Lower lobe of right lung (tissue), 2 donors: ENCODE measurements at places on chromosomes 1 and 21. TPM values are rescaled to one million over a fixed set of nuclear protein-coding genes. Genes with fewer than 3 reads are reported as not detected.

Gene SPATA1
- total RNA-seq, result 2.5 TPM

DNA sequence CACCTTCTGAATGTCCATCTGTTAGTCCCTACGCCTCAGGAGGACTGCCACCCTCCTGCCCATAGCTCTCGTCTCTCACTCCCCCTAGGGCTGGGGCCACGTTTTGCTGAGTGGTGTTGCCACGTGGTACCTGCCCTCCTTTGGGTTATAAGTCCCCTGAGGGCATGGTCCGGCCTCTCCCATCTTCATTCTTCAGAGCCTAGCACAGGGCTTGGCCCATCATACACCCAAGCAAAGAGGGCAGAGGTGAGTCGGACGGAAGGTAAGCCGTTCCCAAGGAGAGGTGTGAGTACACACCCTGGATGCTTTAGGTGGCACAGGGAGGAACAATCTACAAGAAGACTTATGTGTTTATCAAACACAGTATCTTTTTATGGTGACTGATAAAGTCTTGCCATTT, 10.9 kb downstream of the PADI2 start:
- DNase-seq, result no peak

GRCh38 chr1:156421939-156422601, 53.1 kb downstream of the RHBG start:
- no peak for DNase-seq

DNA sequence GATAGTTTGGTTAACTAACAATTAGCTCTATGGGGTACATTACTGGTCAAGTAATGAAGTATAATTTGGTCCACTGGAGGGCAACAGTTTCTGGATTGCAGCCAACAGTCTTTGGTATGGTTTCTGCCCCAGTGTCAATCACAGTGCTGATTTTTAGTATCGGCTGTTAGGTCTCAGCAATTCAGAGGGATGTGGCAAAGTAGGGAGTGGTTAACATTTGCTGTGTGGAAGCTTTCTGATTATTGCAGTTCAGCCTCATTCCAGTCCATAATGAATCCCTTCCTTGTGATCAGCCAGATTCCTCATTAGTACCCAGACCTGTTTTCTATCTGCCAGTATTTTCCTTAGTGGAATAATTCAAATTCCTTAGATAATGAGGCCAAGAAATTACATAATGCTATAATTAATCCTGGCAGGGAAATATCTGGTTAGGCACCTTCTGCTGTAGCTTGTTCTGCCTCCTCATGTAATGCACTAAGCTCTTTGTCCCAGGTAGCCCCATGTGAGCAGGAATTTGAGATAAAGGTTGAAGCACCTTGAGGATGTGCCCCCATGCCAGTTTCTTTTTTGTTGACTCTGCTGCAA, 14.0 kb downstream of the F3 start:
- no peak for DNase-seq

GRCh38 chr1:197024460-197024859, 42.6 kb downstream of the F13B start:
- DNase-seq, result no peak

Gene AMY1B
- 5.8 TPM for total RNA-seq

- DNase-seq, result no peak
These were observed 120.0 kb downstream of the PGBD5 start for GRCh38 chr1:230306169-230306568.

DNA sequence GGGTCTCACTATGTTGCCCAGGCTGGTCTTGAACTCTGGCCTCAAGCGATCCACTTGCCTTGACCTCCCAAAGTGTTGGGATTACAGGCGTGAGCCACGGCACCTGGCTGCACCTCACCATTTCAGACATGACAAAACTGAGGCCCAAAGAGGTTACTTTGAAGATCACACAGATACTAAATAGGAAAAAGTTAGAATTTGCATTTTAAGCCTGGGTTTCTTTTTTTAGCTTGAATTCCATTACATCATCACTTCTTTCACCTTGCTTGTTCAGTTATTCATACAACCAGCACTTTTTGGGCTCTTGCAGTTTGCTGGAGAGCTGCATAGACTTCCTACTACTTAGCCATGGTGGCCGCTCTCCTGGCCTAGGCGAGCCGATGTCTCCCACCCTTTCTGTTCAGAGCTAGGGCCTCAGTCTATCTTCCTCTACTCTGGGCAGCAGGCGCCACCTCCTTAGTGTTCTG, 16.3 kb upstream of the CD2 start:
- DNase-seq, result no peak

Gene CD1B
- not detected for total RNA-seq

GRCh38 chr1:199774433-199775089, 252.9 kb upstream of the NR5A2 start:
- DNase-seq, result no peak

Gene OR2L5
- total RNA-seq, result not detected

GRCh38 chr21:15682186-15682895, 47.4 kb upstream of the USP25 start:
- DNase-seq, result no peak

- no peak for DNase-seq
These were observed 14.3 kb downstream of the GLRX2 start for GRCh38 chr1:193090865-193091264.

DNA sequence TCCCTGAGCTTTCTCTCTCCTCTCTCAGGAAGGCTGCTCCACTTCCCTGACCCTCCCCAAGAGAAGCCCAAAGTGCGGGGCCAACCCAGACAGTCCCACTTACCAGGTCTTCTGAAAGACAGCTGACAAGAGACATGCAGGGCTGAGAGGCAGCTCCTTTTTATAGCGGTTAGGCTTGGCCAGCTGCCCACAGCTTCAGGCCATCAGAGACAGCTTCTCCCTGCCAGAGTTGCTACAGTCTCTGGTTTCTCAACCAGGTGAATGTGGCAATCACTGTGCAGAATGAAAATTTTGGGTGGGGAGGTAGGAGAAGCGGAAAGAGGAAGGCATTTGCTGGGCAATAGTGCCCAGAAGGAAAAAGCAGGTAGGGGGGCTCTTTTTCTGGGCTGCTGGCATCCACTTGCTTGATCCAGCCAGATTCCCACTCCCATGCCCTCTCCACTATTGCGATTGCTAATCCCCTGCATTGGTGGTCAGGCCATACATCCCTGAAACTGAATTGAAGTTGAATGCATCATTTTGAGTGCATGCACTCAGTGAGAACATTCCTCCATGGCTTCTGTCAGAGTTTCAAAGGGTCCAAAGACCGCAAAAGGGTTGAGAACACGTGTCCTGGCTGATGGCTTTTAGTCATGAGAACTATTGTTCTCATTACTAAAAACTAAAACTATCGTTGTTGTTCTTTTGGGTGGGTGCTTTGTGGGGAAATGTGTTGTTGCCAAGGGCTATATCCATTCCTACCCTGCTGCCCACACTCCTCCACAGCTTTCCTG, at the start of gene S100A8:
TSS of gene S100A8 (minus strand) at position 136 of the 773 bp plus-strand sequence. CDS start 538 bp downstream, outside the sequence.
- DNase-seq, result peak; percentile 86

- DNase-seq, result no peak
These were observed 567.2 kb downstream of the NPHP4 start for GRCh38 chr1:5424802-5425703.

- DNase-seq, result no peak
These were observed 40.1 kb upstream of the DMBX1 start for GRCh38 chr1:46449223-46450159.

DNA sequence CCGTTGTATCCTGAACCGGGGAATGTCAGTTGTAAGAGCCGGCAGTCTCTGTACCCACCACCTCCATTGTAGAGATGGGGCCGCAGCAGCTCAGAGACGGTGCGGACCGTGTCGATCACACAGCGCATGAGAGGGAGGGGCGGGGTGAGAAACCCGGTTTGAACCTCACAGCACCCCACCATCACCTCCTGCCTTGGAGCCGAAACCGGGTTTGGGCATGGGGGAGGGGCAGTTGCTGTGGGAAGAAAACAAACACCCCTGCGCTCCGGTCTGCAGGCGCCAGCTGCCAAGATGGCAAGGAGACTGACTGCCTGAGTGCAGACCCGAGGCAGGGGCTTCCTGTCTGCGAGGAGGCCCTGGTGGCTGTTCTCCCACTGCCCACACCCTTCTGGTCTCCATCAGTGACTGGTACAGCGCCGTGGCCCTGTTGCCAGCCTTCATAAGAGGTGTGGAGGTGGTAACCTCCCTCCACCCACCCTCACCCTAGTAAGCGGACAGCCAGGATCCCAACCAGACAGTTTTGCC, 69.2 kb upstream of the SSBP3 start:
- DNase-seq, result no peak

GRCh38 chr1:15172405-15173259, 19.1 kb downstream of the TMEM51 start:
- no peak for DNase-seq

DNA sequence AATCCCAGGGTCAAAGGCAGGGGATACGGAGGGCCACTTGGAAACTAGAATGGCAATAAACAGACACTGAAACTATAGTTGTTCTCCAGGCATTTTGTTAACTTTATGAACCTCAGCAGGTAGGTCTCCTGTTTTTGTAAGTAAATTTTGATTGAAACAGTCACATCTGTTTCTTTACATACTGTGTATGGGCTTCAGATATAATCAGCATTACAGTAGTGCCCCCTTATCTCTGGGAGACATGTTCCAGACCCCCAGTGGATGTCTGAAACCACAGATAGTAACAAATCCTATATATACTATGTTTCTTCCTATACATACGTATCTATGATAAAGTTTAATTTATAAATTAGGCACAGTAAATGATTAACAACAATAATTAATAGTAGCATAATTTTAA, 11.5 kb downstream of the STIL start:
- DNase-seq, result no peak

DNA sequence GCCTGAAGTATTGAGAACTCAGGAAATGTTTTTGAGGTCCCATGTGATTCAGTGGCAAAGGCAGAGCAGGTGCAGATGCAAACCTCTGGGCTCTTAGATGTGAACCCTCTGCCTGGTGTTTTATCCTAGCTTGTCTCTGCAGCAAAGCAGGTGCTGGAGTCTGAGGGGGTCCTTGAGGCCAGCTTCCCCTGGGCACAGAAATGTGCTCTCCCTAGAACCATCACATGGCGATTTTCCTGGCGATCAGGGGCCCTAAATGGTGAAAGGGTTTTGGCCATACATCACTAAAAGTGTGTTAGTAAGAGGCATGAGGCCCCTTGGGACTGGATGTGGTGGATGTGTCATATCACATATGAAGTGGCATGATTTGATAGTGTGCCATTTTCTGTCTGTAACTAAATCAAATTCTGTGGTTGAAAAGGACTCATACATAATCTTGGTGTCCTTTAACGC, 144.8 kb downstream of the ST6GALNAC3 start:
- DNase-seq, result no peak

Gene RWDD3
- total RNA-seq, result 11.8 TPM

Gene DDAH1
- total RNA-seq, result 48.4 TPM

GRCh38 chr1:161986328-161986727, 37.3 kb downstream of the OLFML2B start:
- no peak for DNase-seq

DNA sequence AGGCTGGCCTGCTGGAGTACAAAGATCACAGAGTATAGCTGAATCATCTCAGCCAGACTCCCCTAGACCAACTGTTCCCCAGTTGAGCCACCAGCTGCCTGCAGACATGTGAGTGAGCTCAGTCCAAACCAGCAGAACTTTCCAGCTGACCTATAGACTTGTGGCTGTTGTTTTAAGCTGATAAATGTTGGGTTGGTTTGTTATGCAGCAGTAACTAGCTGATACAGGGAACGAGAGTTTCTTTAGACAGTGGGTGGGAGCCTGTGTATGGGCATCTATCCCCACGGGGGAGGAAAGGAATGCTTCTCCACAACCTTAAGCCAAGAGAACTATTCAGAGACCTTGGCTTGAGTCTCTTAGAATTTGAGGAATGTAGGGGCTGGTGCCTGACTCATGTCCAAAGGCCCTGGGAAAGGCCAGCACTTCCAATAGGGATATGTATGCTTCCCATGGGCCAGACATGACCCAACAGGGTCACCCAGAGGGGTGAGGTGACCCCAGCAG, 30.1 kb downstream of the SLC1A7 start:
- no peak for DNase-seq

DNA sequence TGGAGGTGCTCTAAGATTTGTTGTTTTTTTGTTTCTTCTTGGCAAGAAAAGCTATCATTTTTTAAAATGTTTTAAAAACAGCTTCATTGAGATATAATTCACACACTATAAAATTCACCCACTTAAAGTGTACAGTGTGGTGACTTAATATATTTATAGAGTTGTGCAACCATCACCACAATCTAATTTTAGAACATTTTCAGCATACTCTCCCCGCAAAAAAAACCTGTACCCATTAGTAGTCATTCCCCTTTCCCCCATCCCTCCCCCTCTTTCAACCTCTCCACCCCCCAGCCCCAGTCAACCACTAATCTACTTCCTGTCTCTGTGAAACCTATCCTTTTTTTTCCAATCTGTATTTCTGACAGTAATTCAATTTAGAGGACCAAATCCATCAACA, 30.6 kb downstream of the ZC3H11B start:
- DNase-seq, result no peak

Gene SLC5A9
- total RNA-seq, result 8.2 TPM

- DNase-seq, result no peak
These were observed 22.7 kb downstream of the PKNOX1 start for GRCh38 chr21:42997053-42997452.

Gene VCAM1
- total RNA-seq, result 5.5 TPM

Gene RGS8
- not detected for total RNA-seq

Gene SGIP1
- 12.4 TPM for total RNA-seq

DNA sequence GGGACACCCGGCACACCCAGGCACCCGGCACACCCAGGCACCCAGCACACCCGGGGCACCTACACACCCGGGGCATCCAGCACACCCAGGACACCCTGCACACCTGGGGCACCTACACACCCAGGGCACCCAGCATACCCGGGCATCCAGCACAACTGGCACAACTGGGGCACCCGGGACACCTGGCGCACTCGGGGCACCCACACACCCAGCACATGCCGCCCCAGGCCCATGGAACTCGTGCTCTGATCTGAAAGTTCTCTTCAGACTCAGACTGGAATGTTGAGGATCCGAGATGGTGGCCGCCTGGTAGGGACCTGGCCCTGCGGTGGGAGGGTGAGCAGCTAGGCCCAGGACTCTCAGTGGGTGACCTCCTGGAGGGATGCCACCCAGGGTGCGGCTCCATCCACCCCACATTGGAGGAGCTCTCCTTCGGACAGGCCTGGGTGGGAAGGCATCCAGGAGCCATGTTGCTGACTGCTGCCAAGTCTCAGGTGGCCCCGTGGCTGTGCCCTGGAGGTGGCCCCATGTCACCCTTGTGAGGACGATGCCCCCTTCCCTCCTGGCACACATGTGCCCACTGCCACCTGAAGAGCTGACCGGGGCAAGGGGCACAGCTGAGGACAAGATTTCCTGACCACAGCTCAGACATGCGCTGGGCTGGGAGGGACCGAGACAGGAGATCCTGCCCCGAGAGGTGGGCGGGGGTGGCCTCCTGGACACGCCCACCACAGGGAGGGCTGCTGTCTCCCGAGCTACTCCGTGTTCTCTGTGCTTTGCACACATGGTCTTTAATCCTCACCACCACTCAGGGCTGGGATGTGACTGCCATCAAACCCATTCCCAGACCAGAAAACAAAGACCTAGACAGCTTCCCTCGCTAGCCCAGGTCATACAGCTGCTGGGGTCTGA, 37.0 kb downstream of the UBE2G2 start:
- no peak for DNase-seq

DNA sequence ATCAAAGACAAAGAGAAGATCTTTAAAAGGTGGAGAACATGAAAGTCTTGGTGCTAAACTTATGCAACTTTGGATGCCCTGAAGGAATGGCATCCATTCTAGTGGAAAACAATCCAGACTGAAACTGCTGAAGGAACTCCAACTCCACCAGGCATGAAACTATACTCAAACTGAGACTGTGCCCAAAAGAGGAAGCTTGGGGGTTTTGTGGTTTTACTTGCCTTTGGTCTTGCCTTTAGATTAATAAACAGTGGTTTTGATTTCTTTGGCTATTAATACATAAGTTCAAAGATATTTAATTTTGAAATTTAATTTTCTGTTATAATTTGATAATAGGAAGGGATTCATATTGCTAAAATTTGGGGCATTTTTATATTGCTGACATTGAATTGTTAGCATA, 17.4 kb upstream of the SLC30A10 start:
- DNase-seq, result no peak

Gene LRRIQ3
- 0.65 TPM for total RNA-seq
